B cell (primary cell): ENCODE measurements at places on chromosomes 11 and 22. TPM values are rescaled to one million over a fixed set of nuclear protein-coding genes. Genes with fewer than 3 reads are reported as not detected.

Gene SERPINH1
- 5.7 and 7.5 TPM in 2 replicates for total RNA-seq

Gene NPAS4
- total RNA-seq = not detected in 2 replicates

Gene ALX4
- total RNA-seq = not detected in 2 replicates

Gene KRTAP5-11
- not detected in 2 replicates for total RNA-seq

Gene OR6A2
- total RNA-seq = 0.10 and 0.12 TPM in 2 replicates

Gene MS4A6E
- total RNA-seq = not detected in 2 replicates

Gene IL10RA
- 417 and 434 TPM in 2 replicates for total RNA-seq

Gene ADORA2A
- 45.4 and 49.3 TPM in 2 replicates for total RNA-seq

Gene MRGPRF
- not detected in 2 replicates for total RNA-seq

Gene MUC15
- total RNA-seq = not detected in 2 replicates

Gene NRGN
- total RNA-seq = 0.66 TPM in 1 of 2 replicates, not detected in the other

Gene SGSM1
- 0.61 and 0.91 TPM in 2 replicates for total RNA-seq

Gene SCGB1D2
- not detected in 2 replicates for total RNA-seq
